CD4-positive, alpha-beta T cell treated with Interleukin-12 subunit alpha and Interleukin-12 subunit beta, for 1 hour (primary cell): ENCODE measurements at places on chromosomes 4 and X.

GRCh38 chr4:2399631-2400190 lies 18.7 kb downstream of the ZFYVE28 start:
- DNase-seq: no peak

DNA sequence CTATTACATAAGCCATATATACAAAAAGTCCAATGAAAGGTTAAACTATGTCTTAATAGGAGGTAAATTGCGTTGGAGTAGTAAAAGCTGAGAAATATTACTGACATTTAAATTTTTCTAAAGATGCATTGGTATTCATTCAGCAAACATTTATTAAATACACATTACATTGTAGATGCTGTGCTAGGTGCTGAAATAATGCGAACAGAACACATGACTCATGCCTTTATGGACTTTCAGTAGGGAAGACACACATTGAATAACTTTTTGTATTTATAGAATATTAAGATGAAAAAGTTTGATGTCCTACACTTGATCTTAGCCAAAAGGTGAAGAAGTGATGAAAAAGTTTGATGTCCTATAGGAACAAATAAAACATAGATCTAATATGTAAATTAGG lies 871.1 kb upstream of the SLIT2 start:
- no peak for DNase-seq

- DNase-seq: no peak
Measured at GRCh38 chr4:7195141-7195515, 2.8 kb downstream of the SORCS2 start.

GRCh38 chr4:48375651-48376304 lies 34.4 kb downstream of the SLAIN2 start:
- no peak for DNase-seq

DNA sequence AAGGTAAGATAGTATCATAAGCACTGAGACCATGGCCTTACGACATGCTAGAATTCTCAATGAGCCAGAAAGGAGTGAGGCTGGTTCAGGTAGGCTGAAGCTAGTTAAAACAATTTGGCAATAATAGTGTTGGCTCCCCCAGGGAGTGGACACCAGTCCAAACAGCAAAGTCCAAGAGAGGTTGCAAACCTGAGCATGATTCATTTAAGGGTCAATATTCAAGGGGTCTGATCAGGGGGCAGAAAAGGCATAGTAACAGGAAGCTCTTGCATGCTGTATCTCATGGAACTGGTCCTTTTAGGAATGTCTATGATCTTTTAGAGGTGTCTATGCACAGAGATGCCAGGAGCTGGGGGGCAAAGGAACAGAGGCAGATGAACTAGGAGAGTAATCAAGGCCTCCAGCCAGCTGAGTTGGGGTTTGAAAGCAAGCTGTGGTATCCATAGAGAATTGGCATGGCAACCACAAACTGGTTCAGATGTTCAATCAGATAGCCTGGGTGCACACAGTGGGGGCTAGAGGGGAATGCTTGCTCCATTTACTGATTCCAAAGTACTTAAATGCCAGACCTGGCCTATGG lies 5.1 kb downstream of the GJB1 start:
- no peak for DNase-seq

GRCh38 chrX:69234624-69235023 lies 69.4 kb upstream of the PJA1 start:
- DNase-seq: no peak

- DNase-seq: no peak
Measured at GRCh38 chr4:16537926-16538325, 311.7 kb upstream of the TAPT1 start.

- peak; percentile 21 for DNase-seq
Measured at GRCh38 chrX:154313147-154313546, 17.6 kb downstream of the TKTL1 start.

GRCh38 chr4:182207830-182208396 lies 35.3 kb upstream of the TENM3 start:
- no peak for DNase-seq

DNA sequence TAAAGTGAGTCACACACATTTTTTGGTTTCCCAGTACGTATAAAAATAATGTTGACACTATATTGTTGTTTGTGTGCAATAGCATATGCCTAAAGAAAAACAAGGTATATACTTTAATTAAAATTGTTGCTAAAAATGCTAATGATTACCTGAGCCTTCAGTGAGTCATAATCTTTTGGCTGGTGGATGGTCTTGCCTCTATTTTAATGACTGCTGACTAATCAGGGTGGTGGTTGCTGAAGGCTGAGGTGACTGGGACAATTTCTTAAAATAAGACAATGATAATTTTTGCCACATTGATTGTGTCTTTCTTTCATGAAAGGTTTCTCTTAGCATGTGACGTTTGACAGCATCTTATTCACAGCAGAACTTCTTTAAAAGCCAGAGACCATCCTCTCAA lies 21.0 kb upstream of the ANXA10 start:
- no peak for DNase-seq

GRCh38 chr4:15501941-15502340 lies 32.3 kb downstream of the CC2D2A start:
- DNase-seq: no peak

DNA sequence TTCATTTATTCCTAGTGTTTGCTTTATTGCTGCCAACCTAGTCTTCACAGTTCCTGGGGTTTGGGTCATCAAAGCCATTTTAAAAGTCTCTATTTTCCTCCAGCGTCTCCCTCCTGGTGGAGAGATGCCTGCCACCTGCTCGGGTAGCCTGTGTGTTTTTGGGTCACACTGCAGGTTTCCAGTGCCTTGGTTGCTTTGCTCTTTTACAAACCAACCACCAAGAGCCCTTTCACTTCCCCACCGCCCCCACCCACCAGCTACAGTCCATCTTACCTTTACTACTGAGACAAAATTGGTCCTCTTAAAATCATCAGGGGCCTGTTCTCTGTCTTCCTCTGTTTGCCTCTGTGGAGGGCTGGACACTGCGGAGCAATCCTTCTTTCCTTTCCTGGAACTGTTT lies 280.5 kb upstream of the GATB start:
- no peak for DNase-seq

DNA sequence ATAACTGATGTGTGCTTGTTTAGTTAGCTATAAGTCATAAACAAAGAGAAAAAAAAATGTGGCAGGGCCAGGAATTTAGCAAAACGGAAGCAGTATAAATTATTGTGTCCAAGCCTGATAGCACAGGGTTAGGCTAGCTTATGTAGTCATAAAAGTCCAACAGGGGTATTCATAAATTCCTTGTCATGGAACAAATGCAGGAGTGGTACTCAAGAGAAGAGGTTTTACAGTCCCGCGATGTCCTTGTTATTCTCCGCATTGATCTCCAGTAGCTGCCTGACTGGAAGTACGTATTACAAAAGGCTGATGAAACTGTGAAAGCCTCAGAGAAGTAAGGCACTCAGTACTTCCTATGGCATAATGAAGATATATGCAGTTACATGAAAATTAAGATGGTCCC lies 336.9 kb upstream of the TRAM1L1 start:
- no peak for DNase-seq

DNA sequence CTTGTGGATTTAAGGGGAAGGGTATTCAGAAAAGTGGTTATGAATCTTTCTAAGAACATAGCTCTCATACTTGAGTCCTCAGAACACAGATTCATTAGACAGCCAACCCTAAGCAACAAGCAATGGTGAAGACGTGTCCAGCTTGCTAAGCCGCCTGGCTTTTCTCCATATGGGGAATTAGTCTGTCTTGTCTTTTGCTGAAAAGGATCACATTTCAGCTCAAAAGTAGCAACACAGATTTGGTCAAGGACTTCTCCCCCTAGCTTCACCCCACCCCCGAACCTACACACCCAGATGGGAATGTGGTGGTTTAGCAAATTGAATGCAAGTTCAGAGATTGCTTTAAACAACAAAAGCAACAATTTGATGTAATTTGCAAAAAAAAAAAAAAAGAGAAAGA lies 103.3 kb upstream of the RASGEF1B start:
- no peak for DNase-seq

GRCh38 chr4:101019941-101020401 lies 327.4 kb downstream of the PPP3CA start:
- peak; percentile 75 for DNase-seq

DNA sequence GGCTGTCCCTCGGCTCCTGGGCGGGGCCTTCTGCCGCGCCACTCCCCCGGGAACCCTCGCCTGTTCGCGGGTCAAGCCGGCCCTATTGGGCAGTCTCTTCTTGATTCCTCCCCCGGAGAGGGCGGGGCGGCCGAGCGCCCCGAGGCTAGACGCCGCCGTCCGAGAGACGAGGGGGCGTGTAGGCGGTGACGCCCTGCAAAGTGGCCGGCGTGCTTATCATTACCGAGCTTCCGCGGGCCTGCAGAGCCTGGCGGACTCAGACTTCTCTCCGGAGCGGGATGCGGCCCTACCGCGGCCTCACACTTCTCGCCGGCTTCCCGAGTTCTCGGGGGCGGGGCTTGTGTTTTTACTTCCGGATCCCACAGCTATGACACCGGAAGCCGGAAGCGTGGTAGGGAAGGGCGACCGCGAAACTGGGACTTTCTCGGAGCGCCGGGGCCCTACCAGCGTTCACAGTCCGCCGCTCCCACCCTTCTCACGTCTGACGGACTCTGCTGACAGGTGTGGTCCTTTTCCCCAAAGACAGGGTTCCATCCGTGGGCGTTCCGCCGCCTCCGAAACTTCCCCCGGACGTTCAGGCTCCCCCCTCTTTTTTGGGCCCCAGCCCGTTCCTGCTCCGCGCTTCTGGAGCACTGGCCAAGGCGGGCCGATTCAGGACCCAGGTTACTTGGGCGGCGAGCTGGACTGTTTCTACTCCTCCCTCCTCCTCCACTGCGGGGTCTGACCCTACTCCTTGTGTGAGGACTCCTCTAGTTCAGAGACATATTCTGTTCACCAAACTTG lies at the start of gene IKBKG:
TSS of gene IKBKG (plus strand) at position 376 of the 783 bp plus-strand sequence. CDS start 4,383 bp downstream, outside the sequence.
- peak; percentile 91 for DNase-seq

- no peak for DNase-seq
Measured at GRCh38 chr4:180942367-180942916, 1300.8 kb upstream of the TENM3 start.

DNA sequence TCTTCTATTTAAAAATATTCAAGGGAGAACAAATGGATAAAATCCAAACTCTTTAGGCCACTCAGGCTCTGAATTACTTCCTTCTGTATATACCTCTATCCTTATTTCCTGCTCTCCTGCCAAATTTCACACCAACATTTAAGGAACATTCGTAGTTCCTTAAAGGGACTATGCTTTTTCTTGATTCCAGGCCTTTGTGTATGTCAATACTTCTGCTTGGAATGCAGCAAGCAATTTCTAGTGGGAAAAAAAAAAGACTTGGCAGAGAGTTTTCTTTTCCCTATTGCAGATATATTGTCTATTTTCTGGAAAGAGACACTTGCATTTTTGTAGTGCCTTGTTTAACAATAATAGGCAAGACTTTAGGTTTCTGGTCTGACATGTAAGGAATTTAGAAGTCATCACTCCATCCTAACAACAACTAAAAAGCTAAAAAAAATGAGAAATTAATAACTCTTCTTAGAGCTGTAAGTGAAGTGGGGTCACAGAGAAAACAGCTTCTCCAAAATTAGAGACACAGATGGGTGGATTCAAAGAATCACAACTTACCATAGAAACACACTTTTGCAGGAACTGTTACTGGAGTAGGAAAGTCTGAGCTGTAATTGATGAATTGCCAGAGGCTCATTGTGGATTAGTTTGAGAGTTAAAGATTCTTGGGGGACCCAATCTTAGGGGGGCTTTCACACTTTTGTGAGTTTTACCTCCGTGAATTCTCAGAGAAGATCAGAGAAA lies 2.1 kb upstream of the ADH5 start:
- no peak for DNase-seq

- DNase-seq: no peak
Measured at GRCh38 chr4:38071801-38072431, 111.7 kb downstream of the PTTG2 start.

GRCh38 chrX:135114392-135114791 lies 5.9 kb downstream of the ETDB start:
- DNase-seq: no peak

DNA sequence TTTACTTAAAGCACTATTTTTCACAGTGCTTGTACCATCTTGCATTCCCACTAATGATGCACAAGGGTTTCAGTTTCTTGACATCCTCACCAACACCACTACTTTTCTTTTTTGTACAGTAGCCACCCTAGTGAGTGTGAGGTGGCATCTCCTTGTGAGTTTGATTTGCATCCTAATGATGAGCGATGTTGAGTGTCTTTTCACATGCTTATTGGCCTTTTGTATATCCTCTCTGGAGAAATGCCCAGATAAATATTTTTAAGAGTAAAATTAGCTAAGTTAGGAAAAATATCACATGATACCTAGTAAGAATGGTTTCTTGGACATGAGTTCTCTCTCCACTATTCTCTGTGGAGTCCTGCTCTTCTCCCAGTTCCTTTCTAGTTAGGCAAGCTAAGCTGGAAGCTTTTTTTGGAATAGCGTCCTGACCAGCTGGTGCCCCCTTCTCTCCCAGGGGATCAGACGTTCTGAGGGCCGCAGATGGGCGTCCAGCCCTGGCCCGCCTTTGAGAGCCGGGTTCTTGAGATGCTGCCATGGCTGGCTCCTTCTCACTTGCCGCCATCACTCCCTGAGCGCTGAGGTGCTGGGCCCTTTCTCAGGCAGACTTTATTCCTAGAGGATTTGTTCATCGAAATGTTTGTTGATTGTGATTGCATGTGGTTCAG lies 132.1 kb downstream of the ARHGAP10 start:
- DNase-seq: no peak

DNA sequence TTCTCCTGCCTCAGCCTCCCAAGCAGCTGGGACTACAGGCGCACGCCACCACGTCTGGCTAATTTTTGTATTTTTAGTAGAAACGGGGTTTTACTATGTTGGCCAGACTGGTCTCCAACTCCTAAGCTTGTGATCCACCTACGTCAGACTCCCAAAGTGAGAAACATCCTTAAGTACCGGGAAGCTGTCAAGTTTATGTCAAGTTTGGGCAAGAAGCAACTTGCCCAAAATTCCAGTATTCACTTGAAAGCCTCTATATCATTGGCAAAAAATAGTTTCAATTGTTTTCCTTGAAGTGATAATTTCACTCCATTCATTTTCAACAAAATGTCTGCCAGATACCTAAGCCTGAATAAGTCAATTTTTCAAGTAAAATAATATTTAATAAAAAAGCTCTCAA lies 370.0 kb downstream of the FBXO8 start:
- no peak for DNase-seq

GRCh38 chr4:138334346-138335016 lies 92.3 kb upstream of the SLC7A11 start:
- no peak for DNase-seq

GRCh38 chrX:103488332-103488731 lies 31.0 kb downstream of the RAB40A start:
- DNase-seq: no peak

- no peak for DNase-seq
Measured at GRCh38 chr4:60683357-60683756, 516.8 kb upstream of the ADGRL3 start.

DNA sequence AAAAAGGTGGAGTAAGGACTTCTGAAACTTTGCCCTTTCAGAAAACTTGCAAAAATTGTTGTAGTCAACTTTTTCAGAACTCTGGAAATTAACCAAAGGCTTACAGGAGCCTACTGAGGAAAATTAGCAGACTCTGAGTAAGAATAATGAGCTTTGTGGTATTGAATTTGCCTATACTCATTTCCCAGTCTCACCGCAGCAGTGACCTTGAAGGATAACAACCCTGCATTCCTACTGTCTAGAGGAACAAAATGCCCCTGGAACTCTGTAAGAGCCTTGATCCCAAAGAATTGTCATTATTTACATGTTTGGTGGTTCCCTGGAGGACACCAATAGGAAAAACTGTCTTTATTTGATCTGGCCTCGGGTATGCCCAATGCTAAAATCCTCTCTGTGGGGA lies 57.9 kb downstream of the MND1 start:
- no peak for DNase-seq
